Fibroblast of gingiva (primary cell): ENCODE measurements at places on chromosomes 2 and 18.

DNA sequence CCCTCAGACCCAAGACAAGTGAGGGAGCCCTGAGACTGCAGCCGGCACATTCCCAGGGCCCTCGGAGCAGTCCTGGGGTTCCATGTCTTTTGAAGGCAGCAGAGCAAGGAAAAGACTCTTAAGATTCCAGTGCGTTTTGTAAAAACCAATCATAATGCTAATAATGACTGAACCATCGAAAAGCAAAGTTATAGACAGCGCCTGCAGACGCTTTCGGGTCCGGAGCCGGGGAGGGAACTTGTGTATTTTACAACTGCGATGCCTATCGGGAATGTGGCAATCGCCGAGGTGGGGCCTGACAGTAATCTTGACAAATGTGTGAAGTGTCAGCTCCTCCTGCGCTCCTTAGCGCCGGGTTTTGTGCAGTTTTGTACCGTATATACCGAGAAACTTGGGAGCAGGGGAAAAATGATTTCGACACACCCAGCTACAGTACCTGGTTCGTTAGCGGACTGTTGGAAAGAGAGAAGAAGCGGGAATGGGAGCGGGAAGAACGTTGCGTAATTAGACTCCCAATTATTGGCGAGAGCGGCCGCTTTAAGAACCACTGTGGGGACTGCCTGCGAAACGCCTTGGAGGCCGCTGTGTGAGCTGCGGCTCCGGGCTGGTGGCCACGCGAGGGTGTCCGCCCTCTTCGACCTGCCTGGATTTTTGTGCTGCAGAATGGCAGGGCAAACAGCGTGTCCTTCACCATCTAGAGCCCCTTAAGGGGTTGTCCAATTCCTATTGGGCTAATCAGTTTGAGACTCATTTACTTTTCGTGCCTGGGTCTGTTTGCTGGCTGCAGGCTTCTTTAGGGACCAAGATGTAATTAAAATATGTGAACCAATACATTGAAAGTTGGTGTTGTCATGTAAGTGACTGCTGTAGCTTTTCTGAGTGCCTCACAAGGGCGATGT lies 2.4 kb downstream of the EPAS1 start:
- DNase-seq = peak; percentile 73

- DNase-seq = no peak
Measured at GRCh38 chr2:6880200-6880733, 2.7 kb downstream of the RSAD2 start.

DNA sequence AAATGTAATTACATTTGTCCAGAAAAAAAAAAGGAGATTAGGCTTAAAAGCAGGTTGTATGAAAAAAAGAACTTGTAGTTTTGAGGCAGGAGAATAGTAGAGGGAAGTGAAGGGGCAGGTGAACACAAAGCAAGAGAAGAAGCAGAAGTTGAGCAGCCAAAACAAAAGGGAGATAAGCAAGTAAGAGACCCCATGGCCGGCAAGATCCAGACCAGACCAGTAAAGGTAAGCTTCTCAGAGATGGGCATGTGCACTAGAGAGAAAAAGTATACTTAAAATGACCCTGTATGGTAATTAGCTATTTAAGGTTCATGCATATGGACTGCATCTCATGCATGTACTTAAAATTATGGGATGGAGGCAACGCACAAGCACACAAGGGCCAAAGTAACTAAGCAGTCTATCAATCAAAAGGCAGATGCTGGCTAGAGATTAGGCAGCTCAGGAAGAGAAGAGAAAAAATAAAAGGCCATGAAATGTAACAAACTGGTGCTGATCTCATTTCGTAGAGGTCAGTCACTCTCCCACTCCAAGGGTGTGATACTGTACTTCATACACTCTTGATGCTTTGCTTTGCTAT lies 9.7 kb downstream of the SIGLEC15 start:
- no peak for DNase-seq

- peak; percentile 85 for DNase-seq
Measured at GRCh38 chr2:119252186-119253113, 28.8 kb downstream of the STEAP3 start.

- DNase-seq = peak; percentile 88
Measured at GRCh38 chr2:224658780-224659405, 57.3 kb downstream of the CCDC195 start.

GRCh38 chr2:68009526-68009925 lies 53.3 kb downstream of the C1D start:
- DNase-seq = no peak

DNA sequence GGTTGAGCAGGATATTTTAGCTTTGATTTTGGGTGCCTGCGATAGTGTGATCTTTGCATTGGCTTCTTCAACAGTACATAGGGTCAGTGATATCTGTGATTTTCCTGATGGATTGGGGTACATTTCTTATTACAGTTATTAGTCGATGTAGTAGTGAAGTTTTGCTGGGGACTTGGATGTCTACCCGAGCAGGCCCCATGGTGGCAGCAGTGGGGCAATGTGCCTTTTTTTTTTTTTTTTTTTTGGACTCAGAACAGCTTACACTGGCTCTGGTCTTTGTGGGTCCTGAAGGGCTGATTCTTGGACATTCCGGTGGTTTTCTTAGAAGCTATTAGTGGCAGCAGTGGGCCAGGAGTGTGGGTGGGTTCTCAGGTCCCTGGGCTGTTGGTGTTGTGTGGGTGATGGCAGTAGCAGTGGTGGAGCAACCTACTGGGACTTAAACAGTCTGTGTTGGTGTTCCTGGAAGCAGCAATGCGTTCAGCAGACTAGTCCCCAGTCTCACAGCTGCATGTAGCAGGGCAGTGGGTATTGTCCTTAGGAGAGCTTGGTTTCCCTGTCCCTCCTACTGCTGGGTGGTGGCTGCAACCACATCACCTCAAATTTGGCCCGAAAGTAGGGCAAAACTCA lies 53.7 kb upstream of the SLC4A10 start:
- DNase-seq = no peak

GRCh38 chr2:12005886-12006681 lies 259.7 kb downstream of the LPIN1 start:
- DNase-seq = no peak

- DNase-seq = no peak
Measured at GRCh38 chr2:240500561-240501423, 57.0 kb downstream of the ANKMY1 start.

GRCh38 chr2:158936978-158937377 lies 31.5 kb upstream of the TANC1 start:
- DNase-seq = peak; percentile 93

GRCh38 chr2:147628971-147629421 lies 215.8 kb upstream of the ACVR2A start:
- no peak for DNase-seq

DNA sequence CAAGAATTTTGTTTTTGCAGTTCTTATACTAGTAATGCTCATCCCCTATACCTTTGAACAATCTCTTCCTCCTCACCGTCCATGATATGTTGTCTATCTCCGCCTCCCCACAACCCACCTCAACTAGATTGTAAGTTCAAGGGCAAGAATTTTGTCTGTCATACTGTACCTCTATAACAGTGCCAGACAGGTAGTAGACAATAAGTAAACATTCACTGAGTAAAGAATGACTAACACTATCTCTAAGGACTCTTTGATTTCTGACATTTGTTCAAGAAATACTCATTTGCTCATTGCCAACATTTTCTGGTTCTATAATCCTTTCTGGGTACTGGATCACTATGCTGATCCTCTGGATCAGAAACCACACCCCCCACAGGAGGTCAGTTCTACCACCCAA lies 82.4 kb downstream of the EXOC6B start:
- DNase-seq = no peak

DNA sequence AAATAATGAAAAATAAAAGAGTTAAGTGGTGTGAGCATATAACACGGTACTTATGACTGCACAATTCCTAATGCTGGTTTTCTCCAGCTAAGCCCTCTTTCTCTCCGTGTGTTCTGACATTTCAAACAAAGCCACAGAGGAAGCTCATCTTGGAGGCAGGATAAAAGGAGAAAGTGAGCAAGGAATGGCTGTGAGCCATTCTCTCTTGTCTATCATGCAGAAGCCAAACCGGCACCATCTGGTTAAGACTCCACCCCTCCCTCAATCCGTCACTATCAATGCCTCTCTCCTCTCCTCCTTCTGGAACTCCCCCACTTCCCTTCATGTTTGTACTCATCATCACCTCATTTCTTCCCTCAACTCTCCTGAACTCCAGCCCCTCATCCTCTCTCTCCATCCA lies 210.4 kb downstream of the TMEM163 start:
- DNase-seq = no peak
